Central memory CD4-positive, alpha-beta T cell (primary cell): ENCODE measurements at places on chromosomes 3 and 15.
A peak's percentile ranks its signal among the peaks of the same experiment; 100 is the strongest.

DNA sequence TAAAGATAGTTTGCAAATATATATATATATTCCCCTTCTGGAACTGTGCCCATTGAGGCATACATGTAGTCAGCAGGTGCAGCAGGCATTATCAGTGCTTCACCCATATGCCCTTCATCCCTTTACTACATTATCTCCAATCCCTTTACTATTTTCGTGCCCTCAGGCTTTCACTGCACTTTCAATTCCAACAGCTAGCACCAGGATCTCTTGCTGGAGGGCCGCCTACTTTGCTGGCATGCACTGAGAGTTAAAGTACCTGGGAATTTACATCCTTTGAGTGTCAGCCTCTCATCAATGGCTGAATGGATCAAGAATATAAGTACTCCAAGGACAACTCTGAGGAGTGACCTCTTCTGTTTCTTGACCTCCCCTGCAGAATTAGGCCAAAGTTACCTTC lies 222.1 kb upstream of the CFAP20DC start:
- DNase-seq: no peak

DNA sequence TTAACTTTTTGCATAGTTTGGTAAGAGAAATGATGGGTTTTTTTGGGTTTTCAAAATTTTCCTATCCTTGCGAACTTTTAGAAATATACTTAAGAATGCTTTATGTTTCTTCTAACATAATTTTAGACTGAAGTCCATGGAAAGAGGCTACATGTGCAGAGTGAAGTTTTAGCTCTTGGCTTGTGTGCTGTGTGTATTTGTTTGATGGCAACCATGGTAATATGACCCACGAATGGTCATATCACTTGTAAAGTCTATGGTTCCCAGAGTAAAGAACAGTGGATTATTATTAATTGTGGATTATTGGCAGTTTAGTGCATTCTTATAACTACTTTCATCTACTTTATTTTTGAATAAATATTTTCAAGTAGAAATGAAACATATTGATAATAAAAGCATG lies 124.0 kb upstream of the GOLGA6L4 start:
- no peak for DNase-seq

- DNase-seq: no peak
Measured at GRCh38 chr3:58411036-58411435, 22.6 kb downstream of the PDHB start.

- peak; percentile 39 for DNase-seq
Measured at GRCh38 chr3:143751643-143752178, 96.6 kb downstream of the SLC9A9 start.

DNA sequence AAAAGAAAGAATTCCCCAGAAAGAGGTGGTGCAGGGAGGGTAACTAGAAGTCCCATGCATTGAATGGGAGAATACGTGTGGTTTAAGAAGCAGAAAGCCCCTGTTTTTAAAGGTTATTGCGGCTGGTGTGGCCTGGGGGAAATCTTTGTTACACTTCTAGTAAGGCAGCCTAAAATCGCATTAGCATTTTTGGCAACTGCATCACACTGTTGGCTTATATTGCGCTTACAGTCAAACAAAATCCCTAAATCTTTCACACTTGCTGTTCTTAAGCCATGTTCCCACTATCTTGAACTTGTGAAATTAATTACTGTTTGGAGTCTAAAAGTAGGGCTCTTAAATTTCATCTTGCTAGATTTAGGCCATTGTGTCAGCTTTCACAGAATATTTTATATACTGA lies 66.0 kb upstream of the GOLIM4 start:
- no peak for DNase-seq
